Pericardium fibroblast (primary cell): ENCODE measurements at places on chromosomes 3 and 15. TPM values are rescaled to one million over a fixed set of nuclear protein-coding genes. Genes with fewer than 3 reads are reported as not detected.

The ITGA11 gene
- 15.3 and 16.8 TPM in 2 replicates for total RNA-seq

The RYR3 gene
- total RNA-seq = not detected in 2 replicates

The AGBL1 gene
- total RNA-seq = not detected in 2 replicates

The FETUB gene
- total RNA-seq = not detected in 2 replicates

The SYNPR gene
- not detected in 2 replicates for total RNA-seq

The ICE2 gene
- total RNA-seq = 9.3 and 22.2 TPM in 2 replicates

The DCLK3 gene
- not detected in 2 replicates for total RNA-seq

The SLC51B gene
- not detected in 2 replicates for total RNA-seq

The IL12A gene
- total RNA-seq = not detected in 2 replicates

The UTS2B gene
- total RNA-seq = 0.23 TPM in 1 of 2 replicates, not detected in the other

The COL6A6 gene
- total RNA-seq = 0.26 and 5.0 TPM in 2 replicates

The PP2D1 gene
- total RNA-seq = not detected in 2 replicates

The NTRK3 gene
- total RNA-seq = 0.23 TPM in 1 of 2 replicates, not detected in the other

The SLC2A2 gene
- total RNA-seq = not detected in 2 replicates

The NANOGP8 gene
- not detected in 2 replicates for total RNA-seq

The LRRC3B gene
- not detected in 2 replicates for total RNA-seq

The LARP6 gene
- total RNA-seq = 51.9 and 79.8 TPM in 2 replicates
